K562 (cell line): ENCODE measurements at places on chromosomes 3 and 15. TPM values are rescaled to one million over a fixed set of nuclear protein-coding genes. Genes with fewer than 3 reads are reported as not detected.

GRCh38 chr3:188088948-188089685, 64.8 kb upstream of the LPP start:
- no peak for DNase-seq

DNA sequence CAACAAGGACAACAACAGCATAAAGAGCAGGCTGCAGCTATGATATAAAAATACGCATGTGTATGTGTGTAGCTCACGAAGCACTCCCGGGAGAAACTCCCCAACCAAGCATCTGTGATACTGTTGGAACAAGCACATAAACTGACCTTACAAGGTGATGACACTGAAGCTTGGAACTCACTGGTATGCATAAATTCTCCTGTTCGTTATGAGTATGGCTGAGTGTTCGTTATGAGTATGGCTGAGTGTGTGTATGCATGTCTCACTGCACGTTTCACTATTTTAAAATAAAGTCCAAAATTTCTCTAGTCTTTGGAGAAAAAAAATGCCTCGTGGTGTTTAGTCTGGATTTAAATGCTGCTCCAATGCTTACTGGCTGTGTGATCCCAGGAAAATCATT, 256.8 kb downstream of the RORA start:
- DNase-seq = no peak

- no peak for DNase-seq
Measured at GRCh38 chr3:127454968-127455367, 135.6 kb downstream of the TPRA1 start.

- no peak for DNase-seq
Measured at GRCh38 chr3:125213946-125214542, 1.5 kb upstream of the SLC12A8 start.

Gene AHSG
- 0.69 and 1.2 TPM in 2 replicates for total RNA-seq

DNA sequence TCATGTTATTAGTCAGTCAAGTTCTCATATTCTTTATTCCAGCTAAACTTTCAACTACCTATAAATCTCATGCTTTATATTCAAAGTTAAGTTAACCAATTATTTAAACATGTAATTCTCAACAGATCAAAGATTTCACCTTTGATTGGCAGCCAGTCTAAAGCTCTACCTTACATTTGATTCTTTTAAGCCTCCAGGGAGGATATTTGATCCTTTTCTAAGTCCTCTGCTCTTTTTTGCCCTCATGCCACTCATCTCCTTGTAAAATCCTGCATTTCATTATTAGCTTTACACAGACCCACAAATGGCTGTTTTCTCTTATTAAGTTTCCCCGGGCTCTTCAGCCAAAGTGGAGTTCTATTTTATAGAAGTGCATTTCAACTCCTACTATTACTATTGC, 134.1 kb downstream of the NLGN1 start:
- DNase-seq = no peak

DNA sequence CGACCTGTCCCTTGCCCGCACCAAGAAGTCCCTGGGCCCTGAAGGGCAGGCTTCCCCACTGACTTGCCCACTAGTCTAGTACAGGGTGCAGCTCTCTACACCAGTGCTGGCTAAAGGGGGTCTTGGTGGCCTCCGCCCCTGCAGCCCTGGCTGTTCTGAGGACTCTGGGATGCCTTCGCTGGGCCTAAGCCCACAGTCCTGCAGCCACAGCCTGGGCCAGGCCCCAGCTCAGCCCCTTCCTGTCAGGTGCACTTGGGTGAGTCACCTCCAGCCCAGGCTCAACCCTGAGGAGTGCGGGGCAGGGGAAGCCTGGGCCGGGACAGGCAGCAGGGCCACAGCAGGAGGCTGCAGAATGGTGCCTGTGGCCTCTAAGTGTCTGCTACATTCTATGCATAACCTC, 971 bp downstream of the C3orf22 start:
- DNase-seq = no peak

DNA sequence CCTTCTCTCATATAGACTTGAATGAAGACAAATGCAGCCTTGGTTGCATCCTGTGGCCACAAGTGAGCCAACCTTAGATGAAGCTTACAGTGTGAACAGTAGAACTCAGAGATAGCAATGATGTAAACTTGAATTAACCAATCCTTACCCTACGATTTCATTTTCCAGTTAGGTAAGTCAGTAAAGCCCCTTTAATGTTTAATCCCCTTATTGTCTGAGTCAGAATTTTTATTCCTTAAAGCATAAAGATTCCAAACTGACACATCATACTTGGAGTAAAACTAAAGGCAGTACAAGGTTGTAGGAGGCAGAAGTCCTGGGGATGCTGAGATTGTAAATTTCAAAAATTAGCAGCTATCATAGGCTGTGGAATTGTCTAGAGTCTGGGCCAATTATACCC, 507.8 kb upstream of the DPH6 start:
- no peak for DNase-seq

DNA sequence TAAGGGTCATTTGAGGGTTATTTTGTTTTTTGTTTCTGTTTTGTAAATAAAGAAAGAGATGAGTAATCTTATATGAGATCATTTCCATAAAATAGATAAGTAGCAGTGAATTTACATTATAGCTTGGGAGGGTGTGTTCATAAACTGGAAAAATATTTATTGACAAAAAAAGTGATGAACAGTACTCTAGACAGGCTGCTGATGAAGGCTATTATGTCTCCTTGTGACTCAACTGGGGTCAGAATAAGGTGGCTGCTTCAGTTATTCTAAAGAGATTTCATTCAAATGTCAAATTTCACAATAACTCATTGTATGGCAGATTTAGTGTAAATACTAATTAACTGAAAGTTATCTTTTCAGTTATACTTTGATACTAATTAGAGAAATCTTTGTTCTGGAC, 251.1 kb upstream of the CMC1 start:
- DNase-seq = no peak

- no peak for DNase-seq
Measured at GRCh38 chr3:112644453-112644852, 3.5 kb upstream of the CCDC80 start.

GRCh38 chr3:32436816-32437189, 45.1 kb downstream of the CMTM7 start:
- DNase-seq = no peak

- no peak for DNase-seq
Measured at GRCh38 chr3:52079958-52080357, 23.6 kb upstream of the DUSP7 start.

Gene CCR3
- not detected in 2 replicates for total RNA-seq

Gene CMTM7
- total RNA-seq = 0.38 and 0.49 TPM in 2 replicates

DNA sequence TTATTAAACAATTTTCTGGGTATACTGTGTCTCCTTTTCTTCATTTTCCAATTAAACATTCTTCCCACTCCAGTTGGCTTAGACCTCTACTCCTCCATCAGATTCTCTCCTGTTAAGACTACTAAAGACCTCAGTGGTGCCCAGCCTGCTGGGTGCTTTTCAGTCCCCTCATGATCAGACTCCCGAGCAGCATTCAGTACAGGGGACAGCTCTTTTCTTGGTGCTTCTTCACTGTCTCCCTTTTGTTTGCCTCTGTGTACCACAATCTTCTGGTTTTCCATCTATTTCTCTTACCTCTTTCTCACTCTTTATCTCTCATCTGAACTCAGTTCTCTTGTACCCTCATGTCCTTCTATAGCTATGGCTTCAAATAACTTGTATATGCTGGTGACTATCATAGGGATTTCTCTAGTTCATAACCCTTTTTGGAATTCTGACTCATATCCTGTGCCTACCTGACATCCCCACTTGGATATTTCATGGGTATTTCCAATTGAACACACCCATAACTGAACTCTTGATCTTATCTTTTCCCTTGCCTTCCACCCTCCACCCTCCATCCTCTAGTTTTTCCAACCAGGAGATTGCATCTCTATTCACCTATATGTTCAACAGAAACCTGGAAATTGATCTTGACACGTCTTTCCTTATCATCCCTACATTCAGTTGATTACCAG, 55.6 kb upstream of the ABHD10 start:
- no peak for DNase-seq

- DNase-seq = no peak
Measured at GRCh38 chr15:62240121-62241096, 75.3 kb upstream of the C2CD4B start.

Gene FBXW12
- total RNA-seq = not detected in 2 replicates

DNA sequence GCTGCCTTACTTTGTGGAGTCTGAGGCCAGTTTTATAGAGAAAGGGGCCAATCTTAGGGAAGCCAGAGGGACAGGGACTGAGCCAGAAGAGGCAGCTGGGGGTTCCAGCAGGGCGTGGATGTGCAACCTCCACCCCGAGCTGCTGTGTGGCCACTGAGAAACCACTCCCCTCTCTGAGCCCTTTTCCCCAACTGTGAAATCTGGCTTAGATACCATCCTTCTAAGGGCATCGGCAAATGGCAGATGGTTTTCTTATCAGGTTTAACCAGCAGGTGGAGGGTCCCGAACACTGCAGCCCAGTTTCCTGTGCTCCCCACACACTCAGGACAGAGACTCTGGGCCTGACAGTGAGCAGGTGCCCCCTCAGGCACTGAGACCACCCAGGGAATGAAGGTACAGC, 55.8 kb upstream of the SLC6A6 start:
- DNase-seq = no peak

Gene ZNF445
- 24.2 and 26.9 TPM in 2 replicates for total RNA-seq

Gene BFSP2
- not detected in 2 replicates for total RNA-seq

Gene MYL3
- total RNA-seq = not detected in 2 replicates

Gene GUCA1C
- not detected in 2 replicates for total RNA-seq

DNA sequence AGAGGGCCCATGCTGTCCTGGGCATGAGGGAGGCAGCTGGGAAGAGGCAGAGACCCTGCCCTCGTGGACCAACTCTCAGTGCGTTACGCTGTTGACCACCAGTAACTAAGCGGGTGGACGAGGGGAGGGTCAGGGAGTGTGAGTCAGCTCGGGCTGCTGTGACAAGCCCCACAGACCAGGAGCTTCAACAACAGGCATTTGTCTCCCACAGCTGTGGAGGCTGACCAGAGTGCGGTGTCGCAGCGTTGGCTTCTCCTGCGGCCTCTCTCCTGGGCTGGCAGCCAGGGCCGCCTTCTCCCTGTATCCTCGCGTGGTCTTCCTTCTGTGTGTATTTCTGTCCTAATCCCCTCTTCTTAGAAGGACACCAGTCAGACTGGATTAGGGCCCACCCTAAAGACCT, 13.0 kb downstream of the EFCC1 start:
- no peak for DNase-seq

Gene EPHA6
- total RNA-seq = not detected in 2 replicates

- DNase-seq = no peak
Measured at GRCh38 chr3:170350515-170351413, 6.8 kb upstream of the SKIL start.

GRCh38 chr3:14441240-14441919, 39.0 kb downstream of the SLC6A6 start:
- DNase-seq = no peak

- DNase-seq = no peak
Measured at GRCh38 chr3:18474202-18474601, 49.1 kb upstream of the SATB1 start.

- DNase-seq = no peak
Measured at GRCh38 chr3:115932807-115933206, 309.5 kb downstream of the GAP43 start.

DNA sequence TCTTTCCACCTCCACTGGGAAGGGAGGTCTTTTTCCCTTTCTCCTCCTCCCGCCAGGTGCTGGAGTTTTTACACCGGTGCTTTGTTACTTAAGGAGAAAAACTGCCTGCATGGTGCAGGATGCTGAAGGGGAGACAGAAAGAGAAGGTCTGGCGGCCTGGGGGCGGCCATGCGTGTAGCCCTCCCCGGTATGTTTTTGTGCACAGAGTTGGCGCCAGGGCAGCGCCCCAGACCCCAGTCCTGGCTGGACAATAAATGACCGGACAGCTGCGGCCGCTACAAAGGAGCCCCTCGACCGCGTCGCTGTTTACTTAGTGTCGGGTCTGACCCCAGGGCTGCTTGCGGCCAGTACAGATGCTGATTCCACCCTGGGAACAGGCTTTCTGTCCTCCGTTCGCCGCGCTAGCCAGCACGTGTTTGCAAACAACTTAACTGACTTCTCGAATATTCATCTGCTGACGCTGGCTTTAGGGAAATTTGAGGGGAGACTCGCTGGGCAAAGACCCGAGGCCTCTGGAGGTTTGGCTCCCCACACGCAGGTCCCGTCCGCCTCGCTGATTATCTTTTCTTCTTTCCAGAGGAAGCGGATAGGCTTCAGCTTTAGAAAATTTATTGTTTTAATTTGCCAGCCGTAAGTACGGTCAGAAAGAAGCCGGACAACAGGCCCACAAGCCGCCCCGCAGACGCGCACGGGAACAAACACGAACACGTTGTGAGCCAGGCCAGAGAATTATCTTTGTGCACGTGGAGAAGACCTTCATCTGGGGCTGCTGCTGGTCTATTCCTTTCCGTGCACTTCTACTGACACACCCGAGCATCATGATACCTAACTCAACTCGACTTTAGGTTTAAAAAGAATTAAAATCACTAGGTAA, 46.9 kb downstream of the ZIC4 start:
- DNase-seq = no peak

DNA sequence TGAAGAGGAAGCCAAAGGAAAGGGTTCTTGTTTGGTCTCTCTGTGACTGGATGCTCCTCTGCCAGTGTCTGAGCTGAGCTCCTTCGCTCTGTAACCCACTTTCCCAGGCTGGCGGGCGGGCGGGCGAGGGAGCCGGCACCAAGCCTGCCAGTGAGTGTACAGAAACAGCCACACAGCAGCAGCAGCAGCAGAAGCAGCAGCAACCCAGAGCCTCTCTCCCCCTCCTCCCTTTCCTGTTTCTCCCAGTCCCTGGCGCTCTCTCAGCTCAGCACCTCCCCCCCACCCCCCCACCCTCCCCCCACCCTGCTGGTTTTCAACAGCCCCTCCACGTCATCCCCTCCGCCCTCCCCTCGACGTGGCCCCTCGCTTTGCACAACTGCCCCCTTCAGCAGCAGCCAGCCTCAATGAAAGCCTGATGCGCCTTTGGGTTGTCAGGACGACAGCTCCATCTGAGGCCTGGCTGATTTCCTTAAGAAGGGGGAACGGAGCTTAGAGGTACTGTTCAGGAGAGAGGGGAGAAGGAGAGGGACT, at the start of gene LSAMP:
Gene LSAMP, minus strand, starts transcription at position 177 of the 531 bp plus-strand sequence.
- DNase-seq = no peak

Gene PLXNB1
- 11.4 and 13.9 TPM in 2 replicates for total RNA-seq

DNA sequence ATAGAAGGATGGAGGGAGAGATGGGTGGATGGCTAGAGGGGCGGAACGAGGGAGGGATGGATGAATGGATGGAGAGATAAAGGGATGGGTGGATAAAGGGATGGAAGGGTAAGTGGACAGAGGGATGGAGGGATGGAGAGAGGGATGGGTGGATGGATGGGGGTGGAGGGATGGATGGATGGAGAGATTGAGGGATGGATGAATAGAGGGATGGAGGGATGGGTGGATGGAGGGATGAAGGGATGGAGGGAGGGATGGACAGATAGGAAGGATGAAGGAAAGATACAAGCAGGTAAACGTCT, 313.3 kb downstream of the UACA start:
- no peak for DNase-seq

DNA sequence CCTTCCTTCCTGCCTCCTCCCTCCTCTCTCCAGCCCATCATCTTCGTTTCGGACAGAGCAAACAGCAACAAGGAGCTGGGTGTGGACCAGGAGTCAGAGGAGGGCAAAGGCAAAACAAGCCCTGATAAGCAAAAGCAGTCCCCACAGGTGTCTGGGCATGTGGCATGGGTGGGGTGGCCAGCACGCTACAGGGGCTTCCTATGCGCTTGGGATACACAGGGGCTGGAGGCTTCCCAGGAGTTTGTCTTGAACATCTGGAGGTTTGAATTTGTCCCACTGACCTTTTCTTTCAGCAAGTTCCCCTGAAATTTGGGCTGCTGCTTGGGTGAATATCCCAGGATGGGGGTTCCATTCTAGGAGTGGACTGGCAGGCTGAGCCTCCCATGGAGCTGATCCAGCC, 48.9 kb downstream of the CAPN3 start:
- no peak for DNase-seq
